ENCODE measurements at places on chromosomes 3 and 15.

GRCh38 chr3:189690237-189690636 is 59.0 kb downstream of the TP63 start:
- no peak for DNase-seq

DNA sequence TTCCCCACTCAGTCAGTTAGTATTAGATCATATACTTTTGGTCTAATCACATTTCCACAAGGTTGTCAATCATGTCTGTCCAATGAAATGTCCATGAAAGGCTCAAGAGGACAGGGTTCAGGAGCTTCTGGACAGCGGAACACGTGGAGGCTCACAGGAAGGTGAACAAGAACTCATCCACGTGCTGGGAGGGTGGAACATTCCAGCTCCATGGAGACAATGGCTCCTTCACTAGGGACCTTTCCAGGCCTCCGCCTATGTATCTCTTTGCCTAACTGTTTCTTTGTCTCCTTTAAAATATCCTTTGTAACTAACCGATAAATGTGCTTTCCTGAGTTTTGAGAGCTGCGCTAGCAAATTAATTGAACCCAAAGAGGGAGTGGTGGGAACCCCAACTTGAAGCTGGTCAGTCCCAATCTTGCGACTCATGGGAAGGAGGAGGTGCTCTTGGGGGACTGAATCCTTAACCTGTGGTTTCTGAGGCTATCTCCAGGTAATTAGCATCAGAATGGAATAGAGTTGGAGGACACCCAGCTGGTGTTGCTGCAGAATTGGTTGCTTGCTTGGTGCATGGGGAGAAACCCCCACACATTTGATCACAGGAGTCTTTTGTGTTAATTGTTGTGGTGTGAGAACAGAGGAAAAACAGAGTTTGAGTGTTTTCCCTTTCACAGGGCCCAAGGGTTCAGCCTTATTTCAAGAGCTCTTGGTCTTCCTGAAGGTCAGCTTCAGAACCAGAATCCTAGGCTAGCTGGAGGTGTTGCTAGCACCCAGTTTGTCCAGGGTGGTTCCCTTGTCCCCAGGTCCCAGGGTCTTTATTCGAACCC is 3.0 kb upstream of the TKT start:
- DNase-seq: no peak

- DNase-seq: no peak
These were observed 22.7 kb upstream of the UBXN7 start for GRCh38 chr3:196454935-196455334.

DNA sequence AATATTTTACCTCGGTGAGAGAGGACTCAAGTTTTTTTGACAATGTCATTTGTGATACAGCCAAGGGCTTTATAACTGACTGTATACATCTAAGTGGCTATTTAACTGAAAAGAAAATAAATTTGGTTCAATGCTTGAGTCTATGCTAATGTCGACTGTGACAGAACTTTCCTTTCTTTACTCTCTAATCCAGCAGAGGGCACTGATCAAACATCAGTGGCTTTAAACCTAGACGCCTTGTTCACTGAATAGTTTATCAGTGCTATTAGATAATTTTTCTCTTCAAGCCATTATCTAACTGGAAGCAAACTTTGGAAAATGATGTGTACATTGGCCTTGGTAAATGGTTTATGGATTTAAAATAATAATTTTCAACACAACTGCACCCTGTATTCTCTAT is 285.1 kb downstream of the CHL1 start:
- DNase-seq: no peak

- DNase-seq: peak; percentile 7
These were observed 141.4 kb downstream of the RBPMS2 start for GRCh38 chr15:64634027-64634426.

DNA sequence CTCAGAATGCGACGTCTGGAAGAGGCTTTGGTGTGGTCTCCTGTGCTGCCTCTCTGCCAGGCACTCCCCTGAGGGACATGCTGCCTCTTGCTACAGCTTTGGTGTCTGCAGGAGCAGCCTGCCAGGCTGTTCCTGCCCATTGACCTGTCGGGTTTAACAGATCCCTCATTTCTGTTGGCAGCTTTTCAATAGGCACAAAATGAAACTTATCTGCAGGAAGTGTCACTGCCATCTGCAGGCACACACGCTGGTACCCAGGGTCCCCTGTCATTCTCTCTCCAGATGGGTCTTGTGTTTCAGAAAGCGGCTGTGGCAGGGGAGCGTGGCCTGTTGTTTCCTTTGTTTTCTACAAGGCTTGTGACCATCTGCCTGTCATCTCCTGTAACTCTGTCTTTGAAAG is 328.3 kb upstream of the CHRM5 start:
- no peak for DNase-seq

DNA sequence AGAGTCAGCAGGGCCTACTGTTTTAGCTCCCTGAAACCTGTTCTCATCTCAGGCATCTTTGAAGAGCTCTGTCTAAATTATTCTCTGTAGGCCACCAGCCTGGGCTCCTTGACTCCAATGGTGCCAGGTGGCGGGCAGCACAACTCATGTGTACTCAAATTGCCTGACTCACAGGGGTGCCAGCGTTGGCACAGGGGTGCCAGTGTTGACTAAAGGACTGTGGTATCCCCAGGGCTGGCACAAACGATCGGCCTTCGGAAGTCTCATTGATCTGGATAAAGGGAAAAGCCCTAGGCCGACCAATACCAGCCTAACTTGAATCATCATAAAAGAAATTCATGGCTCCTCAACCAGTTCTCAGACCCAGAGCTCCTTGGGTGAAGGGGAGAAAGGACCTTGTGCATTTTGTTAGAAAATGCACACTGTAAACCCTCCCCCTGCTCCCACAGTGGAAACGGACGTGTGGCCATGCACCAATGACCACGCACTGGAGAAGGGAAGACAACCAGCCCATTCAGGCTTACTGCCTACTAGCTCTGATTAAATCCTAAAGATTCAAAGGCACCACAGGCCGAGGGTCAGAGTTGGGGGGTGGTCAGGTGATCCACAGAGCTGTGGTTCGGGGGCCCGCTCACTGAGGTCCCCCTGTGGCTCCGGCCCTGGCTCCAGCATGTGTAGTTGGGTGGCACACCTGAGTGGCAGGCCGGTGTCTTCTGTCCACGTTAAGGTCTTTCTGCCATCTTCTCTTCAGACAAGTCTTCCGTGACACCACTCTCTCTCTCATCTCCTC is 68.9 kb downstream of the NIPA2 start:
- DNase-seq: no peak

GRCh38 chr15:34943711-34944110 is 25.8 kb downstream of the AQR start:
- no peak for DNase-seq

DNA sequence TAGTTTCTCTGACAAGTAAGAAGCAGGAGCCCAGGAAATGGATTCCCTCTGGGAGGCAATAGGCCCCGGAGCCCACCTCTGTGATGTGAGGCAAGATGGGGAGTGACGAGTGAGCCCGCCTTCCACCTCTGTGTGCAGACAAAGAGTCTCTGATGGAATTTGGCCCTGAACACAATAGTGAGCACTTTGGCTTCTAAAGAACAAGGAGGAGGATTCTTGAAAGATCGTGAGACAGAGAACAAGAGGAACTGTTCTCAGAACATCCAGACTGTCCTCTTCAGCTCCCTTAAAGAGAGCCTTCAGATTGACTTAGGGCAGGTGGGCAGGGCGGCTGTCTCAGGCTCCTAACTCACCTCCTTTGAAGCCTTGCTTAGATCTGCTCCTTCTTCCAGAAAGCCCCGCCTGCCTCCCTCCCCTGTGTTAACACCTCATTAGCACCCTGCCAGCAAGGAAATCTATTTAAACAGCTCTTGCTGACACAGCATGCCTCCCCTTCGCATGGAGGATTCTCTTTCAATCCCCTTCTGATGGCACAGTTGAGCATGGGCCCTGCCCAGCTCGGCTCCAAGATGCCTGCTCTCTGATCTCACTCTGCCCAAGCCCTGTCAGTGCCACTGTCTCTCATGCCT is 430.3 kb downstream of the NTRK3 start:
- DNase-seq: no peak

GRCh38 chr3:152539191-152539764 is 270.5 kb downstream of the MBNL1 start:
- no peak for DNase-seq

- peak; percentile 50 for DNase-seq
These were observed 86.0 kb downstream of the SEMA5B start for GRCh38 chr3:122941228-122942206.

DNA sequence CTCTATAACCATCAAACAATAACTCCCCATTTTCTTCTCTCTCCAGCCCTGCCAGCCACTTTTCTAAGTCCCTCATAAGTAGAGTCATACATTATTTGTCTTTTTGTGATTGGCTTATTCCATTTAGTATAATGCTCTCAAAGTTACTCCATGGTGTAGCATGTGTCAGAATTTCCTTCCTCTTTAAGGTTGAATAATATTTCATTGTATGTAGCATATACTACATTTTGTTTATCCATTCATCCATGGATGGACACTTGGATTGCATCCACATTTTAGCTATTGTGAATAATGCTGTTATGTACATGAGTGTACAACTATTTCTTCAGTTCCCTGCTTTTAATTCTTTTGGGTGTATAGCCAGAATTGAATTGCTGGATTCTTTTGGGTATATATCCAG is 138.4 kb downstream of the ATG7 start:
- no peak for DNase-seq

DNA sequence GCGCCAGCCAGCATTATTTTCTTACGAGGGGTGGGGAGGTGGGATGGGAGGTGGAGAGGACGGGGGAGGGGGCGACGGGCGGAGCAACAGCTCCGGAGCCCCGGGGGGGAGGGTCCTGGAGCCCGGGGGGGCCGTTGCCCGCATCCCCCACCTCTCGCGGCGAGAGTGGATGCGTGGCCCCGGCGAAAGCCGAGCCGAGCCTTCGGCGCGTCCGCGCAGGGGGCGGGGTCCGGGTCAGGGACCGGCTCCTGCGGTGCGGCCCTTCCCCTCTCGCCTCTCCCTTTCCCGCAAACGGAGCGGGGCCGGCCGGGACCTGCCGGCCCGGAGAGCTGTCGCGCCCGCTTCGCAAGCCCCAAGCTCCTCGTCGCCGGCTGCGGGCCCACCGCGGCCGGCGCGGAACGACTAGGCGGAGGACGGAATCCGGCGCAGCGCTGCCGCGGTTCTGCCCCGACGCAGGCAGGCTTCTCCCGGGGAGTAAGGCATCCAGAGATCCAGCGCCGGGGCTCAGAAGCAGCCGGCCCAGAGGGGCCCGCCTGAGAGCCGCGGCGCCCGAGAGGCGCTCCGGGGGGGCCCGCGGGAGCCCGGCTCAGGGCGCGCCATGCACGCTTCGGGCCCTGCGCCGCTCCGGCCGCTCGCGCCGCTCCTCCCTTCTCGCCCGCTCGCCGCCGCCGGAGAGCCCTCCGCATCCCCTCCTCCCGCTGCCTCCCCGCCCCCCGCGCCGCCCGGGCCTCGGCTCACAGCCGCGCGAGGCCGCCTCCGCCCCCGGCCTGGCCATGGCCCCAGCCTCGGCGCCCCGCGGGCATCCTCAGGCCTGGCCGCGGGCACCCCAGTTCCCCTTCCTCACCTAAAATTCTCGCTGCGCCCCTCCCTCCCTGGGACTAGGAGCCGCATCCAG is 459 bp upstream of the ADCY5 start:
- DNase-seq: no peak

DNA sequence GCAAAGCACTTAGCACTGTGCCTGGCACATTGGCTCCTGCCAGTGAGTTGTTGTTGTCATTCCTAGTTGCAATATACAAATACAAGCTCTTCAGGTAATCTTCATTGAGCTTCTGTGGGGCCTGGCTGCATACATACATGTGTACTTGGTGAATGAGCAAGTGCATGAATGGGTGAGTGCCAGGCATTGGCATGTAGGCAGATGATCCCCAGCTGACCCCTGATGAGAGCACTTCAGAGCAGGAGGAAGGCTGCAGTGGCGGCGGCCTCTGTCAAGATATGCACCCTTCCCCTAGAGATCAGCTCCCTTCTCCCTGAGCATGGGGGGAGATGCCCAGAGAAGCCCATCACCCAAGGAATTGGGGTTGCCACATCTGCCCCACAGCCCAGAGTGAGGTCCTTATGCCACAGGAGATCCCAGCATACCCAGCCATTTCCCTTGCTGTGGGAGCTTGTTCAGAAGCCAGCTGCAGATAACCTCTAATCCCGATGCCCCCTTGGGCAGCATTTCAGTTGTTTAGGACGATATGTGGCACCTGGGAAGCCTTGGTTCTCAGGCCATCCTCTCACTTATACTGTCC is 8.8 kb downstream of the CACNA2D3 start:
- DNase-seq: no peak

GRCh38 chr15:66786222-66786621 is 84.2 kb downstream of the SMAD6 start:
- no peak for DNase-seq

GRCh38 chr3:39671116-39671515 is 138.3 kb upstream of the MYRIP start:
- DNase-seq: no peak

DNA sequence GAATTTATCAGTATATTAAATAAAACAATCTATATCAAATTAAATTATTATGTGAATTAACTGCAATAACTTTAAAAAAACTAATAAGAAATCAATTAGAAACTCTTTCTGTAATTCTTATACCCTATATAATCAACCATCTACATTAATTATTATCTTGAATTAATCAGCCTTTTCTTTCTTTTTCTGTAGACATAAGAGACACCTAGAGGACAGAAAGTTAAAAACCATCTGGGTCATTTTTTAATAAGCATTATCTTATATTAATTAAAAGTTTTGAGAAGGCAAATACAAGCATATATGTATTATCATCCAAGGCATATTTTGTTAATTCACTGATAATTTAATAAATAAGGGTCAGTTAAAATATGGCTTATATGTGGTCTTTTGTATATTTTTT is 24.2 kb upstream of the SLC25A26 start:
- no peak for DNase-seq

GRCh38 chr3:16289144-16289889 is 24.3 kb downstream of the OXNAD1 start:
- DNase-seq: no peak

GRCh38 chr3:52055537-52056351 is 627 bp downstream of the DUSP7 start:
- DNase-seq: peak; percentile 53

- no peak for DNase-seq
These were observed 721 bp downstream of the ATR start for GRCh38 chr3:142577696-142578328.

DNA sequence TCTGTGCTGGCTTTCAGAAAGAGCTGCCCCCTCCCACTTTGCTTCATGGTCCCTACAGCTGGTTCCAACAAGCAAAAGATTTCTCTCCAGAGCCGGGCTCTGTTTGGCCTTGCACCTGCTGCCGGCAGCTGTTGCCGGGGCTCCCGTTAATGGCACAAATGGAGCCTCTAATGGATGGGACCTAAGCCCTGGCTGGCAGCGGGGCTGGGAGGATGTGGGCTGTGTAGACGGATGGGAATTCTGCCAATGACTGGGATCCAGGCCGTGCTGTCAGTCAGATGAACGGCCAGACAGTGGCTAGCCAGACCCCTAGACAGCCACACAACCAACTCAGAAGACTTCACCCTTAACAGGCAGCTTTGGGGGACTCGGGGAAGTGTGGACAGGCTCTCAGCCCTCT is 88.0 kb downstream of the RPLP1 start:
- no peak for DNase-seq

DNA sequence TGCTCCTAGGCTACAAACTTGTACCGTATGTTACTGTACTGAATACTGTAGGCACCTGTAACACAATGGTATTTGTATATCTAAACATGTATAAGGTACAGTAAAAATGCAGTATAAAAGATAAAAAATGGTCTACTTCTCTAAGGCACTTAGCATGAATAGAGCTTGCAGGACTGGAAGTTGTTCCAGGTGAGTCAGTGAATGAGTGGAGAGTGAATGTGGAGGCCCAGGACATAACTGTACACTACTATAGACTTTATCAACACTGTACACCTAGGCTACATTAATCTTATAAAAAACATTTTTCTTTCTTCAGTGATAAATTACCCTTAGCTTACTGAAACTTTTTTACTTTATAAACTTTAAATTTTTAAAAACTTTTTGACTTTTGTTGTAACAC is 12.5 kb downstream of the TNFAIP8L3 start:
- DNase-seq: no peak

All from CD8-positive, alpha-beta memory T cell (primary cell).